Kidney (tissue), 22 donors: ENCODE measurements at places on chromosomes 2 and 18.

- no peak for DNase-seq
Measured at GRCh38 chr18:1784113-1784512, 787.2 kb downstream of the METTL4 start.

- peak; percentile 77 for DNase-seq
Measured at GRCh38 chr2:121555008-121555407, 24.3 kb downstream of the RNU4ATAC start.

DNA sequence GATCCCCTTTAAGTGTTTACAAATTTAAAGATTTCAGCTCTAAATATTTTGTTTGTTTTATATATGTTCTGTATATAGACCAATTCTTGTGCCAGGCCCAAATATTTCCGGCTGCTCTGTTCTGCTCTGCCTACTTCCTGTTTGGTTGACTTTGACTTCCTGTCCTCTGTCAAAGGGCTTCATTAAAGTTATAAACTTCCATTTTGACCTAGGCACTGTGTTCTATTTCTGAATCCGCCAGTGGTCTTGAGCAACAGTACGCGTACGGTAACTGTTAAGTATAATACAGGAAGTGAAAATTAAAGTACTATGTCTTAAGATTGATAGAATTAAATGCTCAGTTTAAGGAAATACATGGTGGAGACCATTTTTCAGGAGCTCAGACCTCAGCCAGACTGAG lies 13.5 kb upstream of the REL start:
- no peak for DNase-seq

DNA sequence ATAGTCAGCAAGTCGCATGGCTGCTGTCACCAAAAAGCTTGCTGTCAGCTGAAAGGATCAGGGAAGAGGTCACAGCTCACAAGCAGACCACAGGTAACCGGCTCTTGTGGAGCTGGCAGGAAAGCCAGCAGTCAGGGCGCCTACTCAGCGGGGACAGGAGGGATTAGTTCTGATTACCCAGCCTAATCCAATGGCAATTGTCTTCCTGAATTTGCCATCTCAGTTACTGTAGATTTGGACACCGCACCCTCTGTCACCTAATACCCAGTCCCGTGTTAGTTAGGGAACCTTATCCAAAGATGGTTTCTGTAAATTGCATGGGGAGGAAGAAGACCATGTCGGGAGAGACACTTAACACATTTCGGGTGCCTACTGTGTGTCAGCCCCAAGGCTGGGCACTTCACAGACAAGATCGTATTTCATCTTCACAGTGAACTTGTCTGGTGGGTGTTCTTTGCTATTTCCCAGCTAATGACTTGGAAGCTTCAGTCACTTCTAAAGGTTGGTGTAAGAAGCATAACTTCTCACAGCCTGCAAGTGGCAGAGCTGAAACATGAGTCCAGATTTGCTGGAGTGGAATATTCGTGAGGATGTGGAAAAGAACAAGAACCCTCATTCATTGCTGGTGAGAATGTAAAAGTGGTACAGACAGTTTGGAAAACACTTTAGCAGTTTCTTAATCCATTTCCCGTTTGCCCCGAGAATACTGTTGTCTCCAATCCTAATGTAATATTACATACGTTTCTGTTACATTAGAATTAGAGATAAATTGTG lies 9.9 kb downstream of the ALPK2 start:
- no peak for DNase-seq

- no peak for DNase-seq
Measured at GRCh38 chr2:179020156-179020750, 29.7 kb downstream of the CCDC141 start.

DNA sequence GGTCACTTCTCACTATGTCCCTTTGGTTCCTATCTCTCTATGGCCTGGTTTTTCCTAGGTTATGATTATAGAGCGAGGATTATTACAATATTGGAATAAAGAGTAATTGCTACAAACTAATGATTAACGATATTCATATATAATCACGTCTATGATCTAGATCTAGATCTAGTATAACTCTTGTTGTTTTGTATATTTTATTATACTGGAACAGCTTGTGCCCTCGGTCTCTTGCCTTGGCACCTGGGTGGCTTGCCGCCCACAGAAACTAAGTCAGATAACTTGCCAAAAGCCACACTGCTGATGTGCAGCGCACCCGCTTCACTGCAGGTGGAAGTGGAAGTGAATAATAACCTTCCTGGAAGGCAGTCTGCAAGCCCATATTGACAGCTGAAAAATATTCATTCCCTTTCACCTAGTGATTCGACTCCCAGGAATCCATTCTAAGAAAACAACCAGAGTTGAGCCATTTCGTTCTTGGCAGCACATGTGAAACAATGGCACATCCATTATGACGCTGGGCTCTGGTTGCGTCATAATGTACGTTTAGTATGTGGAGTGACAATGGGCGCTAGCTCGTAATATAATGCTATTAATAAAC lies 725 bp upstream of the ANKRD53 start:
- no peak for DNase-seq

- peak; percentile 21 for DNase-seq
Measured at GRCh38 chr2:162430323-162430722, 86.4 kb downstream of the GCA start.

DNA sequence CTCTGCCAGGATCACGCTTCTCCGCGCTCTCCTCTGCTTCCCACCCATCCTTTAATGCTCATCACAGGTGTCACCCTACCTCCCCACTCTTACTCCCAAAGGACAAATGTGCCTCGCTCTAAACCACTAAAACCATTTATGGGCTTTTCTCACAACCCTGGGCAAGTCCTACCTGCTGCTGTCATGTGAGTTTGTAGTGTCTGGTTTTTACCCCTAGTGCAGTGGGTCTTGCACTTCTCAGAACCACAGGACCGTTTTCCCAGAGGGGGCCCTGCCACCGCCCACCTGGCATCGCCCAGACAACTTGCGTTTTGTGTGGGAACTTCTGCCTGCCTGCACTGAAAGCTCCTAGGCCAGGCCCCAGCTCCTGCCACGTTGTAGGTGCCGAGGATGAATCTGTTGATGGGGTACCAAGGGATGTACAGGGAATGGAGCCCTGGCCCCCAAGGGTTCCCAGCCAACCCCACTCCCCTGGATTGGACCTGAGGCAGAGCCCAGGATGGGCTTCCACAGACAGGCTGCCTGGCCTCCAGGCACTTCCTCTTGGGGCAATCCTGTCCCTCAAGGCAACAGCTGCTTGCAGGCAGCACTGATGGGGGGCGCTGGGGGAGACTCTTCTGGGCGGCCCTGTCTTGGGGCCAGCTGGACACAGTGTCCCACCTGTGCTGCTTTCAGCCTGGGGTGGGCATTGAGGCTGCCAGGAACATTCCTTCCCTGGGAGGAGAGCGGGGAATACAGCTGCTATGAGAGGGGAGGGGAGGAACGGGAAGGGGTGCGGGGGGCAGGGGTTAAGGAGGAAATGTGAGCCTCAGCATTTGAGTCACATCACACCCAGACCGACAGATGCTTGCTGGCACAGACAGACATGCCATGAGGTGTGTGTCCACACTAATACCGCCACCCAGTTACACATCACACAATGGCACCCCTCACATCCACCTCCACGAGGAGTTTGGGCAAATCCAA lies 176.3 kb downstream of the ZFP36L2 start:
- DNase-seq: no peak

DNA sequence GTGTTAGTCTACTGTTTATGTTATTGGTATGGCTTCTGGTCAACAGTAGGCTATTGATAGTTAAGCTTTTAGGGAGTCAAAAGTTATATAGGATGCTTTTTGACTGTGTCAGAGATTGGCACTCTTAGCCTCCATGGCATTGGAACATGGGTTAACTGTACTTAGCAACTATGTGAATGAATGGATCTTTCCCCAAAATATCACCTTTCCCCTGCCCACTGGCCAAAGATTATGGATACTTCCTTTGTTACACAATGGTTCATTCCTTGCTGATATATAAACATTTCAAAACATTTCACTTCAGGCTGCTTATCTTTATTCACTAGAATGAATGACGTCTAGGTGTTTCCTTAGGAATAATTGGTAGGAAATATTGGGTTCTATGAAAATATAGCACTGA lies 62.1 kb upstream of the DOCK10 start:
- DNase-seq: no peak

GRCh38 chr2:196337208-196337953 lies 166.0 kb upstream of the STK17B start:
- no peak for DNase-seq

DNA sequence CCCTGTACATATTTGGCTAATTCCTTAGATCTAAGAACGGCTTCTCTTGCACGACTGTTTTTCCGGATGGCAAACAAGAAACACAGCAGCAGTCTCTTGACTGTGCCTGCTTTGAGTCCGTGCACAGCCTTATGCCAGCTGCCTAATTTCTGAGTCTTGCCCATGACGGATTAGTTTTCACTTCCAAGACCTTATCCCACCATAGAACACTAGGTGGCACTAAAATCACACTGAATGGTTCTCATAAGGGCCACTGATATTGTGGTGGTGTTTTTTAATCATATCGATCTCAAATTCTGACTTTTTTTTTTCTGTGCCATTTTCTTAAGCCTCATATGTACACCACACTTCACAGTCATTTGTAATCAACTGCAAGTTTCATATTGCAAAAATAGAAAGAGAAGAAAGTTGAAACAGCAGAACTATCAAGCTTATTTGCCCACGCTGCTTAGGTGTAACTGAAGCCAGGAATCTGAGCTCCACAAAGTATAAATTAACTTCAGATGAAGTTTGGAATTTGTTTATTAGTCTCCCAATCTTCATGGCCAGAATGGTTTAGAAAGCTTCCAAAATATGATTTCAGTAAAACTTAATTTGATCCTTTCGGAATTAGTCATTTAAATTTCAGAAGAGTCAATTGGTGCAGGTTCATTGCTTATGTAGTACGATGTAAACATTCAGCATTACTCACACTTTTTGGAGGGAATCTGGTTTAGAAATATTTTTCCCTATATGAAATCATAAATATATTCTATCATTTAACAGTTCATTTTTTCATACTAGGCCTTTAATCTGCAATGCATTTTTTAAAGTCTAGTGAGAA lies 45.5 kb upstream of the SCN7A start:
- peak; percentile 89 for DNase-seq

DNA sequence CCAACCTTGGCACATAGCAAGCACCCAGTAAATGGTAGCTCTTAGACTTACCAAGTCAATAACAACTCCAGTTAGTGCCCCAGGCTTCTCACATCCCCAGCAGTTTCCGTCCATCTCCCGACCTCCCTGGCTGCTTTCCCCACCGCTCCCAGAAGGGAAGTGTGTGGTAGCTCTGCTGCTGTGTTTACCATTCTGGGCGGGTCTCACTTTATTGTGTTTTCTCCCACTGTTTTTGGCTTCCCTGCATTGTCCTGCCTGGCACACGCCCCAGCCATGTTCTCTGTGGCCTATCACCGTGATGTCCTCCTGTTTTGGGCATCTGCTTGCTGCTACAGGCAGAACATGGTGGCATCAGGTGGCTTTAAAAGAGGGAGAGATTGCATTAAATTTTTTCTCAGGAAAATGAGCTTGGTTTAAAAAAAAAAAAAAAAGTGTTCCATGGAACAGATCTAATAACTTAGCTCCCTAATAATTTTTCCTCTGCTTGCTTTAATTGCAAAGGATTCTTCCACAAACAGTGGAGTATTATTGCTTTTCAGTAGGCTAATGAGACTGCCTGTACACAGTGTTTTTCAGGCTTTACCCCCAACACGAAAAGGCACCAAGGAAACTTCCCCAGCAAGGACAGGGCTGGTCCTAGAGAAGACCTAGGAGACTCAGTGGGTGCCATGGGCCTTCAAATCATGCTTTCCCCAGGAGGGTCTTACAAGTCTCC lies 8.0 kb upstream of the COX7A2L start:
- no peak for DNase-seq

GRCh38 chr2:41993435-41993925 lies 54.3 kb upstream of the PKDCC start:
- no peak for DNase-seq

DNA sequence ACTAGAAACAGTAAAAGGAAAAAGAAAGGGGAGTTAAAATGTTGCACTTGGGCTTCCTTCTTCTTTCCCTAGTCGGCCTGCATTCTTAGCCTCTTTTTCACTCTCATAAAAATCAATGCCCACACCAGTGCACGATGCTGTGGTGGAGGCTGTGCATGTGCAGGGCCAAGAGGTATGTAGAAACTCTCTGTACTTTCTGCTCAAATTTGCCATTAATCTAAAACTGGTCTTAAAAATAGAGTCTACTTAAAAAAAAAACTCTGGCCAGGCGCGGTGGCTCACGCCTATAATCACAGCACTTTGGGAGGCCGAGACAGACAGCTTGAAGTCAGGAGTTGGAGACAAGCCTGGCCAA lies 11.1 kb downstream of the TRAPPC8 start:
- DNase-seq: no peak

- DNase-seq: no peak
Measured at GRCh38 chr18:28571929-28572328, 395.0 kb upstream of the CDH2 start.
